ENCODE measurements at places on chromosomes 2 and 18.
A peak's percentile ranks its signal among the peaks of the same experiment; 100 is the strongest.

DNA sequence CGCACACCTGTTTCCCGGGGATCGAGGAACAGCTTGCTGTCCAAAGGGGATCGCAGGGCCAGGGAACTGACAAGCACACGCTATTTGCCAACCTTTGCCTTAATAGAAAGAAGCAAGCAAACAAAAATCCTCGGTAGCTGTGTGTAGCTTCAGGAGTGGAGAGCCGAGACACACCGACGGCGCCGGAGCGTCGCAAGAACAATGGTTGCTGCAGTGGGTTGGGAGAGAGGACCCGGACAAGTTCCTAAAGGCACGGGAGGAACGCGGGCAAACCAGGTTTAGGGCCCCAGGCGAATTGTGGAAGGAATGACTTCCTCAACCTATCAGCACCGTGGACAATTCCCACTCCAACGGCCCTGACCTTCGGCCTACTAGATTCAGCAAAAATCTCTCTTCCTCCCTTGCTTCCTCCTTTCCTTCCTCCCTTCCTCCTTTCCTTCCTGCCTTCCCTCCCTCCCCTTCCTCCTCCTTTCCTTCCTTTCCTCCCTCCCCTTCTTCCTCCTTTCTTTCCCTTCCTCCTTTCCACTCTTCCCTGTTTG lies 4.9 kb upstream of the NEUROD1 start:
- no peak for DNase-seq

DNA sequence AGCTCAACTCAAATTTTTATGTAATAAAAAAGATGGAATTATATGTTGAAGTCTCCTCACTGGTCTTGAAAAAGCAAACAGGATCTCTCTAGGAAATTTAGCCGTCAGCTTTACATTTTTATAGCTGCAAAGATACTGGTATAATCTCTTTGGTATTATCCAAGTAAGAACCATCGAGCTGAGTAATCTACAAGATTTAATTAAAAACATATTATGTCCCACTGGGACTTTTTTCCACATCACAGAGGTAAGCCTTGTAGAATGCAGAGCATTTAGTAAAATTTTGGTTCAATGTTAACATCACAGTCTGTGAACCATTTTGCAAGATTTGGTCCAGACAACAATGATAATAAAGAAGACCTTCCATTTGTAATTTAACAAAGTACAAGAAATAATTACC lies 162.6 kb upstream of the SLC39A10 start:
- DNase-seq = no peak

DNA sequence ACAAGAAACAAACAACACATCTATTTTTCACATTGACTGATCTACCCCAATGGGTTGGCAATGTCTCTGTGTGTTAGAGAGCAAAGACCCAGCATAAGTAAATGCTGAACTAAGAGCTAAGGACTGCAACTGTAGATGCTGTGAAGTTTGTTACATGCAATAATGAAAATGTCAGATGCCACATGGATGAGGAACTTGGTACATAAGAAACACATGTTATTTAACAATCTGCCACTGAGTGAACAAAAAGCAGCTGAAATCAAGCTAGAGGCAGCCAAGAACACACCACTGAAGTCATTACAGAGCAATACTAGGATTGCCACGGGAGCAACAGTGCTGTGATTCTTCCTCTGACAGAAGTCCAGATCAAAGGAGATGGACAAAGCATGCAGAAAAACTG lies 389.4 kb downstream of the CDH2 start:
- no peak for DNase-seq

- no peak for DNase-seq
These were observed 233.4 kb upstream of the SIX3 start for GRCh38 chr2:44707945-44708660.

DNA sequence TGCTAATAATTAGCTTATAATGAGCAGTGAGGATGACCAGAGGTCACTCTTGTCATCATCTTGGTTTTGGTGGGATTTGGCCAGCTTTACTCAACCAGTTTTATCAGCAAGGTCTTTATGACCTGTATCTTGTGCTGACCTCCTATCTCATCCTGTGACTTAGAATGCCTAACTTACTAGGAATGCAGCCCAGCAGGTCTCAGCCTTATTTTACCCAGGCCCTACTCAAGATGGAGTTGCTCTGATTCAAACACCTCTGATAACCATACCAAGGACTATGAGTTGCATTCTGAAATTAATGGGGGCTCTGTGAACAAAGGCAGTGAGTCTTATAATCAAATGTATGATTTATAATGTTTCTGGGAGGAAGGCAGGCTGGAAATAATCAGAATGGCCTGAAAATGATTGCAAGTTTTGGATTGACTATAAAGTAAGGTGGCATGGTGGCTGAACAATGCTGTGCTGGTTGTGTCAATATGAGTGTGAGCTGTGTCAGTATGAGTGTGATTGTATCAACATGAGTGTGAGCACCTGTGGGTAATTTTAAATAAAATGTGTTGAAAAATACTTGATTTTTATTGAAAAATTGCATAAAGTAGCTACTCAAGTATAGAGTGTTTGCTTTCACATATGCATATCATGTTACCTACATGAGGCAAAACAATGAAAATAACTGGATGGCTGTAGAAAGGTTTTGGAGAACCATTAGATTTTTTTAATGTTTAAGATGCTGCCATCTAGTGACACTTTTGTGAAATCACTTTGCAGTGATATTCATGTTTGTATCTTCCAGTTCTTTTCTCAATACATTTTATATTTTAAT lies 103.0 kb downstream of the KYNU start:
- DNase-seq = no peak

GRCh38 chr18:50447102-50447741 lies 72.4 kb downstream of the SKA1 start:
- DNase-seq = no peak

DNA sequence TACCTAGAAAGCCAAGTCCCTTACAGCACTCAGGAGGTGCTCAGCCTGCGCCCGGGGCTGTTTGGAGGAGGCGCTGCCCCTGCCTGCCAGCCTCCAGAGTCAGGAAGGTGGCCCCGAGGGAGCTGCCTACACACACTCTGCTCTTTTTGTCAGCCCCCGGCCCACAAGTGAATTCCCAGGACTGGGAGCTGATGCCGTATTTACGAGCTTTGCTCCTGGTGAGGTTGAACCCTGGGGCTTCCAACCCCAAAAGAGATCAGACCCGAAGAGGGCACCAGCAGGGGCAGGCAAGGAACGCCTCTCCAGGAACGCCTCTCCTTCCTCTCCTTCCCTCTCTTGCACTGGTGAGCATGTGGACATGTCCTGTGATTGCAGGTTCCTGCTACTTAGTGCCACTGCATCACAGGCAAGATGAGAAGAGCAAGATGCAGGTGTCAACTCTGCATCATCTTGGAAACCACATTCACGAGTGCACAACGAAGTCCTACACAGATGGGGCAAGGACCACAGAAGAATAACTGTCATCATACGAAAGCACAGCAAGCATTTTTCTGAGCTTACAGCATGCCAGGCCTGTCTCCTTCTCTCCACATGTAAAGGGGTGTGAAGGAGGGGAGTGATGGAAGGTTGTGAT lies 126.7 kb downstream of the NDUFA10 start:
- DNase-seq = no peak

- no peak for DNase-seq
These were observed 392.8 kb upstream of the MEIS1 start for GRCh38 chr2:66041902-66042657.

GRCh38 chr2:7774481-7774880 lies 857.3 kb downstream of the RNF144A start:
- no peak for DNase-seq

GRCh38 chr2:240425697-240426096 lies 9.8 kb upstream of the GPC1 start:
- DNase-seq = no peak

- no peak for DNase-seq
These were observed 172.1 kb downstream of the UPP2 start for GRCh38 chr2:158273791-158274190.

DNA sequence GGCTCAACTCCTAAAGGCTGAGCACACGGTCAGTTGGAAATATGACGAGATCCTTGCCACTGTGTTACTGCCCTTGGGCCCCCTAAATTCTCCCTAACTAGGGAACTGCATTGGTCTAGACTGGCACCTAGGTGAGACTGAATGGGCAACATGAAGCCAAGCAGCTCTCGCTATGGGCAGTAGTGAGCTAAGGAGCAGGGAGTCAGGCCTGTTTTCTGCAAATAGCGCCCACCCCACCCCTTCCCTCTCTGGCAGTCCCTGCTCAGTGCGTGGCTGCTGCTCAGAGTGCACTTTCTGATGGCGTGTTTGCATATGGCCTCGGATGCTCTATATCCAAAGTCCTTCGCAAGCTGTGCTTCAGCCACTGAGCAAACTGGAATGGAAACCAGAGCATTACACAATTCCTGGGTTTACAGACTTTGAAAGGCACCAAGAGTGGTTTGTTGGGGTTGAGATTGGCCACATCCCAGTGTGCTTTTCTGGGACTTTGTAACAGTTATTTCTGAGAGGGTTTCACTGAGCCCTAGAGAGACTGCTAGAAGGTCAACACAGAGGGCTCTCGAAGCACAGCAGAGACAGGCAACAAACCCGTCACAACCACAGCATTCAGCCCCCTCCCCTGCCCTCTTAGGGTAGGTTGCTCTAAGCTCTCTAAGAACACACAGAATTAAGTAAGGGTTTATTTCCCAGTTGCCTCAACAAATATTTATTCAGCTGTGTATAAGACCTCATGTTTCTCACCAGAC lies 419.9 kb downstream of the STK39 start:
- no peak for DNase-seq

GRCh38 chr2:109720380-109721106 lies 73.6 kb upstream of the RGPD5 start:
- DNase-seq = no peak

DNA sequence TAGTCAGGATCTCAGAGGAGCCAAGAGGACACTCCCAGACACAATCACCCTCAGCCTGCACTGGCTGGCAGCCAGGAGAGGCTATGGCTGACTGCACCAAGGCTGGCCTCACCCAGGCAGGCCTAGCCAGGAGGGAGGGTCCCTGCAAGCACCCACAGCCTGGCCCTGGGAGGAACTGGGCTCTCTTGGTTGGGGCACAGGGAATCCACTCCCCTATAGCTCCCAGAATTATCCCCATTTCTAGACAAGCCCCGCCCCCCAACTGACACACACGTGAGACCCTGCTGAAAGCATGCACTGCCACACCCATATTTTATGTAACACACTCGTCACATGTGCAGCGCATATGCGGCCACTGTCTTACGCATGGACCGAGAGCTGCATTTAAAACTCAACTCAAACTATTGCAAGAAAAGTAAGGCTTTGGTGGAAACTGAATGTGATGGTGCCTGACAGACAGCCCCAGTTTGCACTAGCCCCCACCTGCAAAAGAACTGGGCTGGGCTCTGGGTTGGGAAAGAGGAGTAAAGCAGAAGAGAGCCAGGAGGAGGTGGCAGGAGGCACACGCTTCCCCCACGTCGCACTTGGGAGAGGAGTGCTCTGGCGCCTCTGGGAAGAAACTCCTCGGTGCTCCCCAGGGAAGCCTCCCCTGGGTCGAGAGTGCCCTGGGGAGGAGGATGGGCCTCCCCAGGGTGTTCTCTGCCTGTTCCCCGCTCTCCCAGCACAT lies 28.9 kb upstream of the ARHGEF4 start:
- DNase-seq = no peak

DNA sequence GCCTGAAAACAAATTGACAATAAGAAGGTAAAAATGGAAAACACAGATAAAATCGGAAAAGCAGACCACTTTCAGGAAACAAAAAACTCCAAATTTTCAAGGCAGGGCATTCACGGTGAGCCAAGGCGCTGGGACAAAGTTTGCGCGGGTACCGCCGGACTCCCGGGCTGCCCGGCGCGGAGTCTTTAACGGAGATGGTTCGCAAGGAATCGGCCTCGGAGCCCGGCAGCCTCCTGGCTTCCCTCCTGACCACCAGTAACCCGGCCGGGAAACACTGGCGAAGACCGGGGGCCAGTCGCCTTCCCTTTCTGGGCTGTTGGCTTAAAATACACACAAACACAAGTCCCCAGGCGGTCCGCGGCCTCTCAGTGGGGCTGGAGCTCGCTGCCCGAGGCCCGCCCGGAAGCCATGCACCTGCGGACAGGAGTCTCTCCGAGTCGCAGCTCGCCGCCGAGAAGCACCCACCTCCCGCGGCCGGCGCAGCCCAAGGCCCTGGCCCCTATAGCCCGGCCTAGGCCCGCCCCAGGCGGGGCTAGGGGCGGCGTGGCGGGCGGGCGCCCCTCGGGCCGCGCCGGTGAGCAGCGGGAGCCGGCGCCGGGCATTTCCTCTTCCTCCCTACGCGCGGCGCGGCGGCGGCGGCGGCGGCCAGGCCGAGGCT lies 622 bp upstream of the KCMF1 start:
- peak; percentile 57 for DNase-seq

- DNase-seq = no peak
These were observed 81.1 kb upstream of the GLI2 start for GRCh38 chr2:120654381-120655134.
